ENCODE measurements at places on chromosomes 5 and 9.

DNA sequence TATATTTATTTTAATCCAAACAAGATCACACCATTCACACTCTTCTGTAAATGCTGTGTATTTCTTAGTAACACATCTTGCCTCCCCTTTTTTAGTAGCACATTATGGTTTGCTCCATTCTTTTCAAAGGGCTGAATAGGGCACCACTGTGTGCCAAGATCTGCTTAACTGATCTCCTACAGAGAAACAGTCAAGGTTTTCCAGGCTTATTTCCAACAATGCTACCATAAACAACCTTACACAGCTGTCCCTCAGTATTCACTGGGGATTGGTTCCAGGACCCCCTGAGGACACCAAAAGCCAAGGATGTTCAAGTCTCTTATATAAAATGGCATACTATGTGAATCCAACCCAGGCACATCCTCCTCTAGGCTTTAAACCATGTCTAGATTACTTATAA lies 16.5 kb downstream of the GOLM1 start:
- H3K27me3 ChIP-seq, result no peaks in the 10 kb centered on the region
- H3K4me1 ChIP-seq, result peaks cover 35% of the 10 kb centered on the region
- no peak overlapping the region for H3K27ac ChIP-seq
- no peaks in the 10 kb centered on the region for H3K36me3 ChIP-seq
- DNase-seq, result peak; percentile 91

- no peaks in the 10 kb centered on the region for H3K36me3 ChIP-seq
- no peak overlapping the region for H3K4me3 ChIP-seq
- H3K4me1 ChIP-seq, result no peaks in the 10 kb centered on the region
- H3K27me3 ChIP-seq, result no peaks in the 10 kb centered on the region
- no peak overlapping the region for H3K27ac ChIP-seq
These were observed 364.2 kb upstream of the CLINT1 start for GRCh38 chr5:158223054-158223600.

DNA sequence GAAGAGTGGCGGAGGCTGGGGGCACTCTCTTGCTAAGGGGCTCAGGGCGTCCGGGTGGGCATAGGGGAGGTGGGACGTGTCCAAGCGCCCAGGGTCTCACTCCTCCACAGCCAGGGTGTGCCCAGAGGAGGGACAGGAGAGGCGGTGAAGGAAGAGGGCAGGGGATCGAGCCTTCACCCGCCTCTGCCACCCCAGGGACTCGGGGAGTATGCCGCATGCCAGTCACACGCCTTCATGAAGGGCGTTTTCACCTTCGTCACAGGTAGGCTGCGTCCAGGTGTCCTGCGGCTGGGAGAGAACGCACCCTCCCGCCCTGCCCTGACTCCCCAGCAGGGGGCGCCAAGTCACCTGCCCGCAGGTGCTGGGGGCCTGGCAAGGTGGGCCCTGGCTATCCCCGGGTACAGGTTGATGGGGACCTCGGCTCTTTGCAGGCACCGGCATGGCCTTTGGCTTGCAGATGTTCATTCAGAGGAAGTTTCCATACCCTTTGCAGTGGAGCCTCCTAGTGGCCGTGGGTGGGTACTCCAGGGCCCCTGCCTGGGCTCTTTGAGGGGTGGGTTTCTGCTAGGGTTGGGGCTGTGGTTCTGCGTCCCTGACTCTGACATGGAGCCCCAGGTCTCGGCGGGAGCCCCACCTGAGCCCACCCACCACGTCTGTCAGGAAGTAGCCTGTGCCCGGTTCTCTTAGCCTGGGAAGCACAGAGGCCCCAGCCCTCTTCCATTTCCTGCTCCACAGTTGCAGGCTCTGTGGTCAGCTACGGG lies 552 bp downstream of the TMEM141 start:
- peak overlapping the region; percentile 96 for H3K4me3 ChIP-seq
- peak overlapping the region; percentile 94 for H3K27ac ChIP-seq
- no peaks in the 10 kb centered on the region for H3K27me3 ChIP-seq
- no peaks in the 10 kb centered on the region for H3K36me3 ChIP-seq
- peak; percentile 69 for DNase-seq
- peaks cover 16% of the 10 kb centered on the region for H3K4me1 ChIP-seq

DNA sequence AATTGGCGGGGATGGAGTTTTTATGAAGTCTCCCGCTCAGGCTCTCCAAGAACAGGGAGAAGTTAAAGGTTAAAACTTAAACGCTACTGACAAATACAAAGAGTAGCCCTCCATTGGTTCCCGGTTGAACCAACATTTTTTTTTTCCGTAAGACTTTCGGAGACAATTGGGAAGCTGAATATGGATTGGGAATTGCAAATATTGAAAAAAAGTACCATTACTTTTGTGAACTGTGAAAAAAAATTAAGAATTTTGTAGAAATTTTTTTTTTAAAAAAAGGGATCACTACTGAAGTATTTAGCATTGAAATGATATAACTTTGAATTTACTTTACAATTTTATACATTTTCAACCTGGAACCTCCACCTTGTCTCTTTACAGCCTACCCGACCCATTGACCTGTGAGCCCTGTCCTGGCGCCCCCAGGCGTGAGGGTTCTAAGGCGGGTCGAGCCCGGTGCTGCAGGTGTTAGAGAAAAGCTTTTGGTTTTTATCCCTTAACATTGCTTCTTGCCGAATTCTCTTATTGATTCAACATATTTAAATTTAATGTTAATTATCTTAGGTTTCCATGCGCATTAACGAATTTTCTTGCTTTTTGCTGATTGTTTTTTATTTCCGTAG lies 448 bp upstream of the ZNF782 start:
- H3K4me1 ChIP-seq, result peaks cover 6% of the 10 kb centered on the region
- no peak for DNase-seq
- H3K4me3 ChIP-seq, result peak overlapping the region; percentile 70
- no peaks in the 10 kb centered on the region for H3K27me3 ChIP-seq
- H3K27ac ChIP-seq, result peak overlapping the region; percentile 69

DNA sequence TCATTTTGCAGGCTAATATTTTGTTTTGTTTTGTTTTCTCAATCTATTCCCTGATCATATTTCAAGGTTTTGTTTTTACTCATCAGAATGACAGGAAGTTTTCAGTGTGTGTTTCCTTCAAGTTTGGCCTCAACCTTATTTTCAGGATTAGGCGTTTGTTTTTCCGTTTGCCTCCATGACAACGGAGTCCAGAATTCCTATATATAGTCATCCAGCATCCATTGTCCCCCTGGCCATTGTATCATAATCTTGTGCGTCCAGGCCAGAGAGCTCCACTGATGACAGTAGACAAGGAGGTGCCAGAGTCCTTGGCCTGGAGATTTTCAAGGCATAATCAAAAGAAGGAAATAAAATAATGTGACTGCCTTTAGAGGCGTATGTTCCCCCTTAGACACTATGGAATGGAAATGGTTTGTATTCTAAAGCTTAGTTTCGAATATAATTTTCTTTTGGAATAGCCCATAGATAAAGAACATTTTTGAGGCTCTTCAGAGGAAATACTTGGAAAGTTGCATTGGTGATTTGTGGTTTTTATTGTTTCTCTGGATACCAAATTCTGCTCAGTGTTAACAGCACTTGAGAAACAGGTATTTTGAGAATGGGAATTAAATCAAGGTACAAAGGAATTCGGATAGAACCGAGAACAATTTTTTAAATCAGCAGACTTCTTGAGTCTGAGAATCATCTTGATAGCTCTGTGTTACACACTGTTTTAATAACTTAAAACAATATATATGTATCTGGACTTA lies 99.8 kb downstream of the ZNF462 start:
- H3K4me1 ChIP-seq, result no peaks in the 10 kb centered on the region
- H3K27me3 ChIP-seq, result no peaks in the 10 kb centered on the region
- DNase-seq, result no peak
- H3K4me3 ChIP-seq, result no peak overlapping the region

DNA sequence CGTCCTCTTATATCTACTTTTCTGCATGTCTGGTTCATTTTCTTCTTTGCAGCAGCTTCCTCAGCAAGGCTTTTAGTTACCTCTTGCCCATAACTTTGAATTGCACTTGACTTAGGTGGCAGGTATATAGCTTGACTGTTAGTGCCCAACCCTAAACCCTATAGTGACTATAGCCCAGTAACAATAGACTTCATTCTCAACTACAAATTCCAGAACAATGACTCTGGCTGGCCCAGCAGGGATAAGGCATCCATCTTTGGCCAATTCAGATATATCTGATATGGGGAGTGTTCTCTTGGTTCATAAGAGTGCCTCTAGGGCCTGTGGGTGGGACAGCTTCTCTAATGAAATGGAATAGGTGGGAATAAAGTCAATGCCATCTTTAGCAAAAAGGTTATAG lies 246.2 kb downstream of the DMRT2 start:
- no peaks in the 10 kb centered on the region for H3K4me1 ChIP-seq
- no peak overlapping the region for H3K27ac ChIP-seq
- H3K36me3 ChIP-seq, result no peaks in the 10 kb centered on the region
- no peak overlapping the region for H3K4me3 ChIP-seq
- H3K27me3 ChIP-seq, result no peaks in the 10 kb centered on the region

- no peaks in the 10 kb centered on the region for H3K4me1 ChIP-seq
- H3K4me3 ChIP-seq, result no peak overlapping the region
- no peaks in the 10 kb centered on the region for H3K27me3 ChIP-seq
- no peaks in the 10 kb centered on the region for H3K36me3 ChIP-seq
- DNase-seq, result no peak
These were observed 1386.5 kb upstream of the DMAC1 start for GRCh38 chr9:9186086-9186485.

GRCh38 chr5:25963251-25964008 lies 1075.0 kb downstream of the CDH9 start:
- H3K27me3 ChIP-seq, result no peaks in the 10 kb centered on the region
- H3K4me3 ChIP-seq, result no peak overlapping the region
- no peak overlapping the region for H3K27ac ChIP-seq
- H3K36me3 ChIP-seq, result no peaks in the 10 kb centered on the region
- no peaks in the 10 kb centered on the region for H3K4me1 ChIP-seq

DNA sequence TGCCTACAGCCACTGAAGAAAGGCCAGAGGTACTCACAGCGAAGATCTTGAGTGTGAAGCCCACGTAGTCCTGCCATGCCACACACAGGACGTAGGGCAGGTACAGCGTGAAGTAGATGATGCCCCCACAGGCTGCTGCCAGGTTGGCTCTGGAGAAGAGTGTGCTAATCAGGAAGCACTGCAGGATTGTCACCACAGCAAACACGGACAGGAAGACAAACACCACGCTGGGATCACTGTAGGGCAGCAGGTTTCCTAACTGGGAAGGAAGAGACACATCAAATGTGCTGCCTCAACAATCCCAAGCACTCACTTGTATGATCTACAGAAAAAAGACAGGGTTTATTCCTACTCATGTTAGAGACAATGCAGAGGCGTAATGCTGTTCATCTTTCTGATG lies 63.0 kb downstream of the NIPSNAP3B start:
- DNase-seq, result no peak
- H3K36me3 ChIP-seq, result no peaks in the 10 kb centered on the region
- no peaks in the 10 kb centered on the region for H3K4me1 ChIP-seq
- H3K4me3 ChIP-seq, result no peak overlapping the region
- no peaks in the 10 kb centered on the region for H3K27me3 ChIP-seq

GRCh38 chr9:79735023-79735779 lies 163.4 kb downstream of the TLE4 start:
- no peaks in the 10 kb centered on the region for H3K27me3 ChIP-seq
- no peaks in the 10 kb centered on the region for H3K36me3 ChIP-seq
- H3K4me3 ChIP-seq, result no peak overlapping the region
- H3K4me1 ChIP-seq, result peaks cover 5% of the 10 kb centered on the region

DNA sequence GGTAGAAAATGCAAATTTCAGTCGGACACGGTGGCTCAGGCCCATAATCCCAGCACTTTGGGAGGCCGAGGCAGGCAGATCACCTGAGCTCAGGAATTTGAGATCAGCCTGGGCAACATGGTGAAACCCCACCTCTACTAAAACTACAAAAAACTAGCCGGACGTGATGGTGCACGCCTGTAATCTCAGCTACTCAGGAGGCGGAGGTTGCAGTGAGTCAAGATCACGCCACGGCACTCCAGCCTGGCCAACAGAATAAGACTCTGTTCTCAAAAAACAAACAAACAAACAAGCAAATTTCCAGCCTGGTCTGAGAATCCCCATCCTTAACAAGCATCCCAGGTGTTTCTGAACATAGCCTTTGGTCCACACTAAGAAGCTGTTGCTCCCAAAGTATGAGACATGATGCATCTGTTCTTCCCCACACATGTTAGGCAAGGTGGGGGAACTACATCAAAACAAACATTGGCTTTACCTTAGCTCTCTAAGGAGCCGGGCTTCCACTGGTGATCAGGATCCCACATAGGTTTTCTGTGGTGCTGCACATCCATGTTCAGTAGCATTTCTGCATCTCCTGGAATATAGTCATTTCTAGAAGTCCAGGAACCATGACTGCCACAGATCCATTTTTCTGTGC lies 92.5 kb upstream of the DMRT1 start:
- H3K4me1 ChIP-seq, result peaks cover 10% of the 10 kb centered on the region
- H3K27me3 ChIP-seq, result no peaks in the 10 kb centered on the region
- no peak for DNase-seq
- H3K27ac ChIP-seq, result no peak overlapping the region
- no peak overlapping the region for H3K4me3 ChIP-seq
- no peaks in the 10 kb centered on the region for H3K36me3 ChIP-seq

DNA sequence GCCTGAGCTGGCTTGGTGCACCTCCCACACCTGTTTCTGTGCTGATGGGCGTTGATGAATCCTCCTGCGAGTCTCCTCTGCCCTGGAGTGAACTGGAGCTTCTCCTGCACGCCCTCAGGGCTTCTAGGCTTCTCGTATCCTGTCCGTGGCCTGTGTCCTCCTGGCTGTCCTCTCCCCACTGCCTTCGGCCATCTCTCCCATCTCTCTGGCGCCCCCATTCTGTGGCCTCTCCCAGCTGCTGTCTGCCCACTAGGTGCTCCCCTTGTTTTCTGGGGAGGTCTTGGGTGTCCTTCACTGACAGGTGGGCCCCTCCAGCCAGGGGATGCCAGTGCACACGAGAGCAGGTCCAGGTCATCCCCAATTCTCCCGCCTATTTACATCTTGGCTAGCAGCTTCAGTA lies 28.8 kb downstream of the AHRR start:
- DNase-seq, result no peak
- H3K4me1 ChIP-seq, result peaks cover 11% of the 10 kb centered on the region
- H3K36me3 ChIP-seq, result no peaks in the 10 kb centered on the region

GRCh38 chr9:99299211-99300102 lies 77.4 kb downstream of the SEC61B start:
- no peak overlapping the region for H3K4me3 ChIP-seq
- peak; percentile 73 for DNase-seq
- no peak overlapping the region for H3K27ac ChIP-seq
- no peaks in the 10 kb centered on the region for H3K27me3 ChIP-seq
- peaks cover 16% of the 10 kb centered on the region for H3K4me1 ChIP-seq

- no peak for DNase-seq
- H3K36me3 ChIP-seq, result no peaks in the 10 kb centered on the region
- no peaks in the 10 kb centered on the region for H3K4me1 ChIP-seq
- H3K4me3 ChIP-seq, result no peak overlapping the region
- no peak overlapping the region for H3K27ac ChIP-seq
- H3K27me3 ChIP-seq, result no peaks in the 10 kb centered on the region
These were observed 42.5 kb upstream of the RIC1 start for GRCh38 chr9:5586391-5586802.

- H3K36me3 ChIP-seq, result no peaks in the 10 kb centered on the region
- H3K4me1 ChIP-seq, result peaks cover 3% of the 10 kb centered on the region
- no peaks in the 10 kb centered on the region for H3K27me3 ChIP-seq
These were observed 5.5 kb upstream of the DBN1 start for GRCh38 chr5:177478711-177479646.
